HEK293T (cell line): ENCODE measurements at places on chromosomes 6 and 20.
A peak's percentile ranks its signal among the peaks of the same experiment; 100 is the strongest.

- no peak for DNase-seq
Measured at GRCh38 chr20:33334111-33334510, 51.1 kb downstream of the BPIFB1 start.

DNA sequence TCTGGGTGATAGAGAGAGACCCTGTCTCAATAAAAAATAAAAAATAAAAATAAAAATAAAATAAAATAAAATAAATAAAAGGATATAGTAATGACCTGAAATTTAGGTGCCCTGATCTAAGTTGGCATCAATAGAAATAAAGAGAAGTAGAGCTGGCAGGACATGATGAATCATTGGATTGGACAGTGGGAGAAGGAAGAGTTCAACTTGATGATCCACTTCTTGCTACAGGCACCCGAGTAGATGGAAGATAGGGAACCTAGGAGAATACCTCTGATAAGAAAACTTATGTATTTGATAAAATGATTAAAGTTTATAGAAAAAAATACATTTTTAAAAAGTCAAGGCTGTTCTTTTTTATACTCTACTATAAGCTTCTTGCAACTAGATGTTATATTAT, 79.0 kb downstream of the ADTRP start:
- no peak for DNase-seq

- DNase-seq = no peak
Measured at GRCh38 chr6:132060591-132060990, 109.4 kb upstream of the CCN2 start.

DNA sequence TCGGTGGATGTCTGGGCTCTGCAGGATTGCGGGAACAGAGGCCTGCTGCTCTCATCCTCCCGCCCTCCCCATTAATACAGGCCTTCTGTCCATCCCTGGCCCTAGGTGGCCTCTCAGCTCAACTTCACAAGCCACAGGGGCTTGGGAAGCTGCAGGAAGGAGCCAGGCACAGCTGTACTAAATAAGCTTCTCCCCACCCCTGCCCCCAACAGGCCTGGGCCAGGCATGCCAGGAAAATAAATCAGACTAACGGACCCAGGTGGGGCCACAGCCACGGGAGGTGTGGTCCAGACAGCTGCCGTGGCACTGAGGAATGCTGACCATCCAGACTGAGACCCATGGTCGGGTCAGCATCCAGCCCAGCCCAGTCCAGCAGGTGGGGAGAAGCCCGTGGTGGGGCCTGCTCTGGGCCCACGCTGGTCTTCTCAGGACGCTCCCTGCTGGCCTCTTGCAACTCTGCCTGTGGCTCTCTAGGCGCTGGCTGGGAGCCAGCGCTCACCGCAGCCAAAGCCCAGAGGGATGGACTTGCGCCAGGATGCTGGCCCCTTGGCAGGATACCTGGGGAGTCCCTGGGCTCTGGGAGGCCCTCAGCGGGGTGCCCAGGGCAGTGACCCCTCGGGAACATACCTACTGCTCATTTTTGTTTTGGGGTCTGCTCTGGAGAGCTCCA, 8.6 kb upstream of the YTHDF1 start:
- peak; percentile 50 for DNase-seq

GRCh38 chr20:62832212-62832922, 15.5 kb downstream of the COL9A3 start:
- DNase-seq = peak; percentile 53

GRCh38 chr6:37021356-37022129, 16.1 kb downstream of the FGD2 start:
- no peak for DNase-seq

GRCh38 chr6:125943528-125944433, 12.8 kb upstream of the HINT3 start:
- DNase-seq = no peak

- DNase-seq = peak; percentile 23
Measured at GRCh38 chr6:132365281-132365907, 35.9 kb downstream of the MOXD1 start.

GRCh38 chr20:35342154-35342769, 50.0 kb upstream of the FAM83C start:
- no peak for DNase-seq

DNA sequence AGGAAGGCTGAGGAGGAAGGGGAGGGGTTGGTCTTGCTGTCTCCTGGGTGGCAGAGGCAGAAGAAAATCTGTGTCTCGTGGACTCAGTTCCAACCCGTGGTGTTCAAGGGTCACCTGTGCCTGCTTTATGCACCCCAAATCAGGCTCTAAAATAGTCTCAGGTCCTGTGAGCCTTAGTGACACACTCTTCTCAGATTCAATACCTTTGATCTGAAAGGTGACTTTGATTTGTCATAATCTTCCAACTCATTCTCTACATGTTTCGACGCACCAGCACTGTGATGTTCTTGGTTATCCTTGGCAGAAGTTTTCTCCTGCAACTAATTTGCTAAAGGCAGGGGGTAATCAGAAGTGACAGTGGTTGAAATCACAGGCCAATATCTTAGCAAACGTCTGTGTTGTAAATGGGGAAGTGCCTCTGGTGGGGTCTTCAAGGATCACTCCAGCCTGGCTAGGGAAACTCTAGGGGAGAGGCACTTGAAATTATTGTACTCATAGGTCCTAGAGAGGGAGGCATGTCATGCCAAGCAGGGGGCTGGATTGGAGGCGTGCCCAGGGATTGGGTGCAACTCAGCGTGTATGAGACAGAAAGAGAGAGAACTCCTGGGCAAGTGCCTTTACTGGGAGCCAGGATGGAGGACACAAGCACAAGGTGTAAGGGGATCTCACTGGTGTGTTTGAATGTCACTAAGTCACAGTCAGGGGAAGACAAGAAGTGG, 19.0 kb upstream of the PRND start:
- no peak for DNase-seq

- DNase-seq = no peak
Measured at GRCh38 chr20:61609461-61609860, 357.4 kb downstream of the CDH4 start.

GRCh38 chr6:110053395-110054240, 75.5 kb downstream of the GPR6 start:
- DNase-seq = peak; percentile 70

DNA sequence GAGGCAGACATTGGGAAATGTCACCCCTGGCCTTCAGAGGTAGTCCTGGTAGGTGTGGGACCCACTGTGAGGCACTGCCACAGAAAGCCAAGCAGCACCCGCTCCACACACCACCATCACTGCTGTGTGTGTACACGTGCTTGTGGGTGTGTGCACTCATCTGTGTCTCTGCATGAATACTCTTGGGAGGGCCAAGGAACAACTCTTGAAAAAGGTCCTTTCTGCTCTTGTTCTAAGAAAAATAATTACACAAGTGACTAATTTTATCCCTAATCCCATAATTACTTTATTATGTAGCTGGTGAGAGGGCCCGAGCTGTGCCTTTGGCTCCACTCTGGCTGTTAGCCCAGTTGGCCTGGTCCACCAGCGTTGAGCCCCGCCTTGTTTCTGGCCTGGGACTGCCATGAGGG, 21.7 kb upstream of the EPB41L1 start:
- no peak for DNase-seq

DNA sequence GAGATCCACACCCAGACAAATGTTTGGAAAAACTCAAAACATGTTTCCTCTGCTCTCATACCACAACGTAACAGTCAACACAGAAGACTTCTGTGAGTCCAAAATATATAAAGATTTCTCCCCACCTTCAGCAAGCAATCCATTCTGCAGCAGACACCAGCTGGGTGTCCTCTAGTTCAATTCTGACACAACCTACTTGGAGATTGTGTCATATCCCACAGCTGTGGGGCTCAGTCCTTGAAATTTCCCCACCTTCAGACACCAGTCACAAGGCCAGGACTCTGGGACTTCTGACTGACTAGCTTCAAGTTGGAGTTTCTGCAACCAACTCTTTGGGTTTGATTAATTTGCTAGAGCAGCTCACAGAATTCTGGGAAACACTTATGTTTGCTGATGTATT, 244.8 kb upstream of the CDYL start:
- no peak for DNase-seq

DNA sequence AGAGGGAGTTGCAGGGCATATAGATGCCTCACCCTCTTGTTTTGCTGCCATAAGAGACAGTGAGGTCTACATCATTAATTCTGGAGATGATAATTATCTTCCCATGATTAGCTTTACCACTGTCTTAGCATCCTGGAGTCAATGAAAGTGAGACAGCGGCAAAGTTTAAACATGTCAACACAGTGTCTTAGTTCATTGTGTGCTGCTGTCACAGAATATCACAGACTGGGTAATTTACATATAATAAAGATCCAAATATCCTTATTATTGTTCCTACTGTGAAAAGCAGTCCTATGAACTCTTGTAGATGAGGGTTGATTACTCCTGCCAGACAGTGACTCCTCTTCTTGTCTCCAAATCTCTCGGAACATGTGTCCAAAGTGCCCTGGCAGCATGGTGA, 658.6 kb upstream of the ADGRB3 start:
- DNase-seq = no peak

GRCh38 chr6:28423546-28423945, 19.7 kb downstream of the ZSCAN23 start:
- DNase-seq = no peak

DNA sequence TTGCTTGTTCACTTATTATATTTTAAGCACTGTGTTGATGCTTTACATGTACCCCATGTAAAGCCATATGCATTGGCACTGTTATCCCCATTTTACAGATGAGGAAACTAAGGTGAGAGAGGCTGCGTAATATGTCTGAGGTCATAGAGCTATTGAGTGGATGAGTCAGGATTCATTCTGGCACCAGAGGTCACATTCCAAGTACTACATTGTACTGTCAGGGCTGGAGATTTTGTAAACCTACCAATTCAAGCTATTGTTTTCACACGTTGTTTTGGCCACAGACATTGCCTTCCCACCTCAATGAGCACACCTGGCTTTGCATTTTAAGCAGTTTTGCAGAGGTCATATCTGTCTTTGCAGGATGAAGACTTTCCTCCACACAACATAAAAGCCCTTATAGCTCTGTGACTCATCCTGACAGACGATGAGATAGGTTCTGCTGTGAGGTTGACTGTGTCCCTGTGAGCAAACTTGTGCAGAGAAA, 33.2 kb downstream of the ANKS1A start:
- no peak for DNase-seq

DNA sequence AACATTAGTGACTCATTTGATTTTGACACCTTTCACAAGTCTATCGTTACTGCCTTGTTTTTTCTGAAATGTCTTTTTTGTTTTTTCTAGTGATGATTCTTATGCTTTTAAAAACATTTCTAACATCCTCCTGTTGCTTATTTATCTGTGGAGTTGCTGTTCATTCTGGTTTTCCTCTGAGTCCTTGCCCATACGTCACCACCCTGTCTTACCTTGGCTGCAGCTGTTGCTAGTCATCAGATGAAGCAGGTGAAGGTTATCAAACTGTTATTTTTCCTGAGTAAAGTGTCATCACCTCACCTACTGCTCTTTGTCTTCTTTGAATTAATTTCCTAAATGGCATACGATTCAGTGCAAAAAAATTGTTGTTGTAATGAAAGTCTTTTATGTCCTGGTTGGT, 376.6 kb downstream of the GRIK2 start:
- no peak for DNase-seq

DNA sequence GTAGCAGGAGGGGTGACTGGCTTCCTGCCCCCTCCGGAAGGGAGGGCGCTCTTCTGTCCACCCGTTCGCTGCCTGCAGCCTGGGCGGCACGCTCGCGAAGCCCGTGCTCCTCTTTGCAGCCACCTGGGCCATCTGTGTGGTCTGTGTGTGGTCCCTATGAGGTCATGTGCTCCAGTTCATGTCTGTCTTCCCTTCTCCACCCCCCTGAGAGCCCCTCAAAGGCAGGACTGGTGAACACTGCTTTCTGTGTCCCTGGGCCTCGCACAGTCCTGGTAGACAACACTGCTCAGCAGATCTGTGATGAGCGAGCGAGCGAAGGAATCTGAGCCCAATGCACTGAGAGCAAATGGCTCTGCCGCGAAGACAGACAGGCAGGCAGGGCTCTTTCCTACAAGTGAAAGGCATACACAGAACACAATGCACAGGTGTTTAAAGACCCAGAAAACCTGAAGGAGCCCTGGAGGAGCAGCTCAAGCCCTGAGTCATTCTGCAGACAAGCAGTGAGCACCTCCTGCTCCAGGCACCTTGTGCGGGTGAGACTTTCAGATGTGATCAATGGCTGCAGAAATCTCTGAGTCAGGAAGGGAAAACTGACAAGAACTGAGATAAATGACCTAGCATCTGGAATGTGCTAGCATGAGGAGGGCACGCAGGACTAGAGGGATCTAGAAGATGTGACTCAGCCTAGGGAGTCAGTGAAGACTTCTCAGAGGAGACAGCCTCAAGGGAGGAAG, 27.1 kb downstream of the PPP1R3G start:
- no peak for DNase-seq

- no peak for DNase-seq
Measured at GRCh38 chr6:99364026-99364425, 14.6 kb upstream of the FAXC start.
